ENCODE measurements at places on chromosomes 16 and 17. TPM values are rescaled to one million over a fixed set of nuclear protein-coding genes. Genes with fewer than 3 reads are reported as not detected.

RHBDL1 gene
- 1.8 TPM for total RNA-seq

GRCh38 chr17:75487351-75488070, 27.8 kb downstream of the CASKIN2 start:
- no peaks in the 10 kb centered on the region for H3K36me3 ChIP-seq
- no peaks in the 10 kb centered on the region for H3K27me3 ChIP-seq
- DNase-seq: no peak

GRCh38 chr16:28845293-28845692, 855 bp downstream of the TUFM start:
- peak overlapping the region; percentile 35 for H3K27ac ChIP-seq
- H3K36me3 ChIP-seq: peaks cover 9% of the 10 kb centered on the region
- DNase-seq: peak; percentile 15
- peaks cover 13% of the 10 kb centered on the region for H3K4me1 ChIP-seq
- no peaks in the 10 kb centered on the region for H3K27me3 ChIP-seq
- peak overlapping the region; percentile 54 for H3K4me3 ChIP-seq

DNA sequence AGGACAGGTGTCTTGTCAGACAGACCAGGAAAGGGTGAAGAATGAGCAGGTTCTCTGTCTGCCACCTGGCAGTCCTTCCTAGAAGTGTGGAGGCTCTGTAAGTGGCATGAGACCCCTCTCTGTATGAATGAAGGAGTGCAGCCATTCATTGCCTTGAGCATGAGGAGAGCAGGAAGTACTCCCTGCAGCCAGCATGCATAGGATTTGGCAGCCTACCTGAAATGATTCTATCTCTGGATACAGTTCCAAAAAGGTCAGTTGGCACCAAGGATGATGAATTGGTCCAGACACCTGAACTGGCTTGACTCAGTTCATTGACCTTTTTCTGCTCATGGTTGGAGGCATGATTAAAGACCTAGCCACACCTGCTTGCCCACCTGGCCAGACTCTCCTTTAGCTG, 163.0 kb downstream of the PRKCB start:
- H3K4me1 ChIP-seq: no peaks in the 10 kb centered on the region
- no peaks in the 10 kb centered on the region for H3K36me3 ChIP-seq
- no peak for DNase-seq
- H3K27me3 ChIP-seq: no peaks in the 10 kb centered on the region
- H3K27ac ChIP-seq: no peak overlapping the region
- H3K4me3 ChIP-seq: no peak overlapping the region

DNA sequence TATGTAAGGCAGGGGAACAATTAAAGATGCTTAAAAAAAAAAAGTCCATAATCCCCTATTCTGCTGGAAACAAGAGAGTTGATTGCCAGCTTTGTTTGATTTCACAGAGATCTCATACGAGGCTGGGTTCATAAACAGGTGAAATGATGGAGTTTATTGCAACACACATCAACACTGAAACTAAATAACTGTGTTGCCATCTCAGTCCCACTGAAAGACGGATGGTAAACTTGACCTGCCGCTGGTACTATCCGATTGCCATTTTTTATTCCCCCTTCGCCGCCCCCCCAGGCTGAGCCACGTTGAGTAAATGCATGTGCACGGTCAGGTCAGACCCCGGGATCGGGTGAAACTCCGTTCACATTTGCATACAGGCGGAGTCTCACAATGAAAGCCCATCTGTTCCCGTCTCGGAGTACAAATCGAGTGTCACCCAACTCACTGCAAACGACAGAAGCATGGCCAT, 119.2 kb downstream of the SKAP1 start:
- H3K27me3 ChIP-seq: no peaks in the 10 kb centered on the region
- no peak for DNase-seq
- H3K4me1 ChIP-seq: no peaks in the 10 kb centered on the region
- H3K36me3 ChIP-seq: no peaks in the 10 kb centered on the region
- no peak overlapping the region for H3K27ac ChIP-seq

GRCh38 chr17:3794557-3795389, 6.2 kb downstream of the ITGAE start:
- H3K4me3 ChIP-seq: no peak overlapping the region
- no peak overlapping the region for H3K27ac ChIP-seq
- no peak for DNase-seq
- no peaks in the 10 kb centered on the region for H3K36me3 ChIP-seq
- no peaks in the 10 kb centered on the region for H3K4me1 ChIP-seq

DNA sequence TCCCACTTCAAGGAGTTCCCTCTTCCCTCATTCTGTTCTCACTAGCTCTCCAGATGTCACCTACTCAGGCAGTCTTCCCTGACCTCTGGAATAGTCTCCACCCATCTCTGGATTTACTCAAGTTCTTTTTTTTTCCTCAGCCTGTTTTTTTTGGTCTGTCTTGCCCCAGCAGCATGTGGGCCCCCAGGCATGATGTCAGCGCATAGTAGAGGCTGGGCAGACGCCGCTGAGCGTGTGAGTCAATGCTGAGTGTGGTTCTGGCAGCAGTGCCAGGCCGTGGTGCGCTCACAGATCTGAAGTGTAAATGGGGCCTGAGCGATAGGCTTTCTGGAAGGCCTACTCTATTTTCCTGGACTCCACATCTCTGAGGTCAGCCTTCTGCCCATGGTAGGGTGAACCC, 2.7 kb upstream of the KCNJ18 start:
- peak; percentile 34 for DNase-seq
- no peaks in the 10 kb centered on the region for H3K36me3 ChIP-seq
- H3K27ac ChIP-seq: no peak overlapping the region

- H3K27ac ChIP-seq: peak overlapping the region; percentile 88
- peaks cover 8% of the 10 kb centered on the region for H3K4me1 ChIP-seq
- no peak for DNase-seq
These were observed 491 bp downstream of the IST1 start for GRCh38 chr16:71895679-71896365.

DNA sequence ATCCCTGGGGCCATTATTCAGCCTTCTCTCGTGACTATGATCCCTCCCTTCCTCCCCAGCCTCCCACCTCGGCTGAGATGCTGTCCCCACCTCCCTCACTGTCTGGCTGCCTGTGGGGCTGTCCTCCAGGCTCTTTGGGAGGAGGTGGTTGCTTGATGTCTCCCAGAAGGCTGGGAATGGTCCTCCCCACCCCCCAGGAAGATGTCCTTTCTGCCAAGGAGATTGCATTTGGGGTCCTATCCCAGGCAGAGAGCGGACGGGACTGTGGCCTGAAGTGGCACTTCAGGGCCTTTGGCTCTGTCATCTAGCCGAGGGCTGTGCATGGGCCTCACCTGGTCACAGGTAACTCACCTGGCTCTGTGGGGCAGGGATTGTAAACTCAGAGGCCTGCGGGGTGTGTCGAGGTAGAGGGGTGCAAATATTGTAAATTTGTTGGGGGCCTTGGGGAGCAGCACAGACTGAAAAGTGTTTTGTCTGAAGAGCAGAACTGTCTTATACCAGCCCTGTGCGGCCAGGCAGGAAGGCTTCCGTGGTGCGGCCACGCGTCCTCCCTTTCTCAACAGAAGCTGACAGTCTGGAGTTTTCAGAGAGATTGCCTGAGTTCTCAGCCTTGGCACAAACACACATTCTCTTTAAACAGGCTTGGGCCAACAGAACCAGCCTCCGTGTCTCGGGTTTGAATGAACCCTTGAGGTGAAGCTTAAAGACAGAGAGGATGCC, 177.9 kb downstream of the SEC14L1 start:
- H3K36me3 ChIP-seq: no peaks in the 10 kb centered on the region
- H3K4me1 ChIP-seq: peaks cover 34% of the 10 kb centered on the region
- no peak overlapping the region for H3K4me3 ChIP-seq
- H3K27me3 ChIP-seq: no peaks in the 10 kb centered on the region

DNA sequence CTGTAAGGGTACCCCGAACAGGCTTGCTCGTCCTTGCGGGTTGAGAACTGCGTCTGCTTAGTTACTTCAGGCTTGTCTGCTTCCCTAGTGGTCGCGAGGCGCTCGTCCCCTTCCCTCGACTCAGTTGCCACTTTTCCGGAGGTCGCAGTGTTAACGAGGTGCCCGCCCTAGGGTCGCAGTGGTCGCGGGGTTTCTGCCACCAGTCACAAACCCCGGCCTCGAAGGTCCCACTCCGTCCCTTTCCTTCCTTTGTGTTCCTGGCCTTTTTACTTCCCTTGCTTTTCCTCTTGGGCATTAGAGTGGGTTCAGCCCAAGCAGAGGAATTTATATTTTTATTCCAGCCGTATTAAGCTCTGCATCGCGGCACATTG, 299 bp downstream of the NUP85 start:
- H3K27me3 ChIP-seq: no peaks in the 10 kb centered on the region
- H3K36me3 ChIP-seq: peaks cover 3% of the 10 kb centered on the region
- H3K27ac ChIP-seq: peak overlapping the region; percentile 90
- peak overlapping the region; percentile 85 for H3K4me3 ChIP-seq

DNA sequence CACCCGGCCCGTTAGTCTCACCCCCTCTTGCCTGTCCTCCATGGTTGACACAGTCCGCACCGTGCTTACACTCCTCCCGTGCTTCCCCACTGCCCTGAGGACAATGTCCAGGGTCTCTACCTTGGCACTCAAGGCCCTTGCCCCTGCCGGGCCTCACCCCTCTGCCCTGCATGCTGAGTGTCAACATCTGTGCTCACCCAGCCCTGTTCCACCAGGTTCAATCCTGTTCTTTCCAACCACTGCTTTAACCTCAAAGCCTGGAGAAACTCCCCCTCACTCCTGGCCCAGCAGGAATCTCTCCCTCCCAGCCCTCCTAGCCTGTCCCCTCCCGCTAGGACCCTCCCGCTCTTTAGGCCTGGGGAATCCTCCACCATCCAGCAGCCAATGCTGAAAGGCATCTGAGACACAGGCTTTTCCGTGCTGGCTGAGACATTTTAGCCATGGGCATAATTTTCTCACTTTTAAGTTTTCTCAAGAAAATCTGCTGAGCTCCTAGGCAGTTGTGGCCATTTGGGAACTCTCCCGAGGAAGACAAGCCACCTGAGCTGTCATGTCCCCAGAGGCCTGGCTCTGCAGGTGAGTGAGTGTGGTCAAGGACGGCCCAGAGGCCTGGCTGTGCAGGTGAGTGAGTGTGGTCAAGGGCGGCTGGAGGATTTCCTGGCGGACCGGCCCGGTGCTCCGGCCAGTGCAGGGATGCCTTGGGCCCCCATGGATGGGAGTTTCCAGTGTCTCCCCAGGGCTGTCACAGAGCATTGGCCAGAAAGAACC, 10.8 kb upstream of the P2RX1 start:
- no peaks in the 10 kb centered on the region for H3K4me1 ChIP-seq
- H3K36me3 ChIP-seq: no peaks in the 10 kb centered on the region
- no peaks in the 10 kb centered on the region for H3K27me3 ChIP-seq
- DNase-seq: no peak
